ENCODE measurements at places on chromosomes 16 and 17.

DNA sequence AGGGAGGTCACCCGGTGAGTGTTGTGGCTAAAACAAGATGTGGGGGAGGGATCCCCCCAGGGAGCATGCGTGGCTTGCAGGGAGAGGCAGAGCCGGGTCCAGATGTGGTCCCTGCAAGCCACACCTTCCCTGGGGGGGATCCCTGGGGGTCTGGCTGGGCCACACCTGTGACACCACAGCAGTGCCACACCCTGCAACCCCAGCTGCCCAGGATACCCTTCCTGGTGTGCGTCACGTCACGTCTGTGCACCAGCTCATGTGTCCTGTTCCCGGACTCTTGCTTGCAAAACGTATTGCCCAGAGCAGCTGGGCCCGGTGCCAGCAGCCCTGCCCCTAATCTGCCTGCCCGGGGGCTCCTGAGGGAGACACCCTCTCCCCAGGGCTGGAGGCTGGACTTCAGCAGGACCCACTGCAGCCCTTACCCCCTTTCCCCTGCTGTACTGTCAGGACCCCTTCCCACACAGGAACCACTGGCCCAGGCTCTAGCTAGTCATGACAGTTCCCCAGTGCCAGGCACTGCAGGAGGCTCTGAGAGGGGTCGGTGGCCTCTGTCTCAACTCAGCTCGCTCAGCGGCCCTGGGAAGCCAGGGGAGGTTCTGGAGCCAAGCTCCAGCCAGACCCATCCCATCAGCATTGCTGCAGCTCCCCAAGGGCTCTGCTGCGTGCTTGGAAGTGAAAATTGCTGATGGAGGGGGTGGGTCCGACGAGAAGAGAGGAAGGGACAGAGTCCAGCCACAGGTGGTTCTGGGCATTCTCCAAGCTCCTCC lies 25.8 kb upstream of the ACSF3 start:
- no peak for DNase-seq

DNA sequence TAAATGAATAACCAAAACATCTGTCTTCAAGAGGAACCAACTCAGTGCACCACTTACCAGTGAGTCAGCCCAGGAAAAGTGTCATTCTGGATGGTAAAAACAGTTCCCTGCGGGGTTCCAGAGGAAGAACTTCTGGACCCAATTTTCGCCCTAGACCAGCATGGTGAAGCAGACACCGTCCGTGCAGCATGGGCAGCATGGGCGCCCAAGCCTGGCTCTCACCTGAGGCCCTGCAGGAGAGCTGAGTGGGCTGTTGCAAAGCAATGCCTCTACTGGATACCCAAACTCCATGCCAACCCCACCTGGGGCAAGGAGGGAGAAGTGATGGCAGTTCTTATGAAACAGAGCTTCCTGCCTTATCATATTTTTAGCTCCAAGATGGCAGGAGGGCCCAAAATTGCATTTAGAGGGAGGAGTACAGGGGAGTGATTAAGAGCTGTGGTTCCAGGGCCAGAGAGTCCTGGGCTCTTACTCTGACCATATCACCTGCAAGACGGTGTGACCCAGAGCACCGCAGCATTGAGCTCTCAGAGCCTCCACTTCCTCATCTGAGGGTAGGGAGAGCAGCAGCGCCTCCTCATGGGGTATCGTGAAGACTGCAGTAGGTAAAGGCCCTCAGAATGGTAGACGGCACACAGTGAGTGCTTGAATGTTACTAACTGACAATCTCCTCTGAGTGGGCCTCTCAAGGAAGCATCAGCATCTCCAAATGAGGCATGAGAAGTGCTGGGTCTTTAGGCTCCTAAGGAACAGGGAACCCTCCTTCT lies 16.6 kb upstream of the INPP5K start:
- DNase-seq = peak; percentile 24

GRCh38 chr16:63703612-63704011 lies 1418.3 kb downstream of the CDH11 start:
- no peak for DNase-seq

GRCh38 chr16:66299349-66299748 lies 67.1 kb upstream of the CDH5 start:
- no peak for DNase-seq

- DNase-seq = no peak
Observed at GRCh38 chr17:81479175-81480071, 33.2 kb downstream of the ACTG1 start.

DNA sequence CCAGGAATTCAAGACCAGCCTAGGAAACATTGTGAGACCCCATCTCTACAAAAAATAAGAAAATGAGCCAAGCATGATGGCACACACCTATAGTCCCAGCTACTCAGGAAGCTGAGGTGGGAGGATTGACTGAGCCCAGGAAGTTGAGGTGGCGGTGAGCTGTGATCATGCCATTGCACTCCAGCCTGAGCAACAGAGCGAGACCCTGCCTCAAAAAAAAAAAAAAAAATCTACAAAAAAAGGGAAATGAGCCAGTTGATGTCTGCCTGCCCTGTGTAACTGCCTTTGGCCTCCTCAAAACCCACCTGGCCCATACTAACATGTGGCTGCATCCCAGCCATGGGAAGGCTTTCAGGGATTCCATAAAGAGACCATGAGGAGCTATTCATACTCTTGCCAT lies 4.5 kb downstream of the RANBP10 start:
- DNase-seq = no peak

- no peak for DNase-seq
Observed at GRCh38 chr17:71315568-71315967, 805.3 kb upstream of the SOX9 start.

DNA sequence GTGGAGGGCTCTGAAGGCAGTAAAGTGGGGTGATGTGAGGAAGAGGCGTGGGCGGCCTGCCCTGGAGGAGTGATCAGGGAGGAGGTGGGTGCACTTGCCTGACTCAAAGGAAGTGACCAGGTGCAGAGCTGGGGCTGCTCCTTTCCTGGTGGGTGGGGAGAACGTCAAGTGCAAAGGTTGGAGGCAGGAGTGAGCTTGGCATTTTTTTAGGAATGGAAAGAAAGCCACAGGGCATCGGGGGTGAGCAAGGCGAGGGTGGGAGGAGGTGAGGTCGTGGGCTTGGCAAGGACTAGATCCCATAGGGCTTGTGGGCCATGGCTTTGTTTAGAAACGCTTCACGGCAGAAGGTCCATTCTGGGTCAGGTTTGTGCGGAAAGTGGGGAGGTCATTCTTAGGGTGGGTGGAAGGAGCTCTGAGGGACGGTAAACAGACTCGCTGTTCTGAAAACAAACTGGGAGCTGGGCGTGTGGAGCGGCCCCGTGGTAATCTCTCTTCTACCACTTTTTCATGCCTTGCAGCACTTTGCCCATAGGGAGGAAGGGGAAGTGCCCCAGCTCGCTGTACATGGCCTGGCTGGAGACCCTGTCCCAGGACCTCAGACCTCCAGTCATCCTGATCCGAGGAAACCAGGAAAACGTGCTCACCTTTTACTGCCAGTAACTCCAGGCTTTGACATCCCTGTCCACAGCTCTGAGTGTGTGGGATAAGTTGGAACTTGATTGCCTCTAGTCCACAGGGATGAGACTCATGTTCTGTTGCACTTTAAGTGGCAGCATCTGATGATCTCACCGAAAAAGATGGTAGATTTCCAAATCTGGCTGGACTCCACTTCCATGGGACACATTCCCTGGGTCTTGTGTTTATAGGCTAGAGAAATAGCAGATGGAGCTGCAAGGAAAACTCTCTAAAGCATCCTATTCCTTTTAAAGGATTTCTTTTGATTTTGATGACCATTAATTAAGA lies 18.9 kb upstream of the HERPUD1 start:
- no peak for DNase-seq

GRCh38 chr16:31073142-31073969 lies 684 bp downstream of the ZNF668 start:
- DNase-seq = peak; percentile 78

- peak; percentile 21 for DNase-seq
Observed at GRCh38 chr17:45740553-45741330, 43.4 kb upstream of the CRHR1 start.

GRCh38 chr17:41932816-41933389 lies 2.5 kb downstream of the ODAD4 start:
- no peak for DNase-seq

DNA sequence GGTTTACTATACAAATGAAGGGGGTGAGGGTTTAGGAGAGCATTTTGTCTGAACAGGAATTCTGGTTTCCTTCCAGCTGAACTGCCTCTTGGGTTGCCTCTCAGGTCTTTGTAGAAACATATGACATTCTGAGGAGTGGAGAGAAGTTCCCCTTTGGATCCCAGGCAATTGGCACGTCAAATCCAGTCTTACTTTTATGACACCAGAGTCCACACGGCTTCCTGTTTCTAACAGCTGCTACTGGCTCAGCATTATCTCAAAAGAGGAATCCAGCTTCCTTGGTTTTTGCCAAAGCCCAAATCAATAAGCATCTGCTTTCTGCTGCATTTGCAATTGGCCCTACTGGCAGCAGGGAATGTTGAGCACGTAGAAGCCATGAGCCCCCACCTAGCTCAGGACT lies 97.6 kb upstream of the FAM20A start:
- DNase-seq = no peak

GRCh38 chr16:87003414-87003755 lies 313.8 kb downstream of the C16orf95 start:
- no peak for DNase-seq

DNA sequence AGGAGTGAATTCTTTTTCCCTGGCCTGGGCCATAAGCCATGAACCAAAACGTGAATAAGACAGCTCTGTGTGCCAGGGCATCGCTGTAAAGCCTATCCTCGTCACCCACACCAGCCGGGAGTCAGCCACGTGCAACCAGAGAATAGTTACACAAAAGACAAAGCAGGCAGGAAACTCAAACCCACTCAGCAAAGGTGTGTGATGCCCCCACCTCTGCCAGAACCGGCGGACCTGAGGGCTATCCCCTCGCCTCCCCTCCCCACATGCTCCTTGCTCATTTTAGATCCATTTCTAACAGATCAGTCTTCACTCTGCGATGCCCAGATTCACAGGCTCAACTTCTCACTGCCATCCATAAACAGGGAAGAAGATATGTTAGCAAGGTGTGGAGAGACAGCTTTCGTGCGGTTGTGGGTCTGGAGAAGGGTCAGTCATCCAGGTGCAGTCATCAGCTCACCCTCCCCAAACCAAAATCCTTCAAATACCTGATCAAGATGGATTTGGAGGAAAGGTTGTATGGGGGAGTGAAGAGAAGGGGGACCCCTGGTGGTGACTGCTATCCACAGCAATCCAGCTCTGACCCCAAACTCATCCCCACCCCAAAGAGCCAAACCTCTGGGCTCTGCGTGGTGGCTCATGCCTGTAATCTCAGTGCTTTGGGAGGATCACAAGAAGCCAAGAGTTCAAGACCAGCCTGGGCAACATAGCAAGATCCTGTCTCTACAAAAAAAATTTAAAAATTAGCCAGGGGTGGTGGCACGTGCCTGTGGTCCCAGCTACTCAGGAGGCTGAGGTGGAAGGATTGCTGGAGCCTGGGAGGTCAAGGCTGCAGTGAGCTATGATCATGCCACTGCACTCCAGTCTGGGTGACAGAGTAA lies 219.2 kb downstream of the C16orf78 start:
- peak; percentile 14 for DNase-seq

GRCh38 chr16:88353232-88353631 lies 29.5 kb upstream of the ZNF469 start:
- DNase-seq = no peak

- DNase-seq = no peak
Observed at GRCh38 chr16:8903004-8903403, 20.9 kb downstream of the LITAFD start.

DNA sequence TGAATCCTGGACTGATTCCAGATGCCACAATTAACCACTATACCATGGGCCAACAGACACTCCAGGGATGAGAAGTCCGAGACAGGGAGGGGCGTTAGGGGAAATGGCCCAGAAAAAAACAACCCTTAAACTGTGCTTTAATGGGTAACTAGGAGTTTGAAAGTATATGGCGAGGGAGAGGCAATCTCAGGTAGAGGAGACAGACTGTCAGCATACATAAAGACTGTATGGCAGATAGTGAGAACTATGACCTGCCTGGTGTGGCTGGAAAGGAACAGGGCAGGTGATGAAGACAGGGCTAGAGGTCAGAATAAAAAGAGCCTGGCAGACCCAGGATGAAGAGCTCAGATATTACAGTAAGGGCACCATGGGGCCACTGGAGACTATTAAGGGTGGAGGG lies 8.1 kb downstream of the ZZEF1 start:
- DNase-seq = no peak

GRCh38 chr16:84482951-84483881 lies 21.2 kb downstream of the MEAK7 start:
- DNase-seq = no peak

- no peak for DNase-seq
Observed at GRCh38 chr16:82040296-82040695, 5.2 kb downstream of the HSD17B2 start.

GRCh38 chr17:40817103-40817682 lies 5.2 kb downstream of the KRT10 start:
- no peak for DNase-seq

- no peak for DNase-seq
Observed at GRCh38 chr17:34692920-34693319, 113.5 kb downstream of the TMEM132E start.

DNA sequence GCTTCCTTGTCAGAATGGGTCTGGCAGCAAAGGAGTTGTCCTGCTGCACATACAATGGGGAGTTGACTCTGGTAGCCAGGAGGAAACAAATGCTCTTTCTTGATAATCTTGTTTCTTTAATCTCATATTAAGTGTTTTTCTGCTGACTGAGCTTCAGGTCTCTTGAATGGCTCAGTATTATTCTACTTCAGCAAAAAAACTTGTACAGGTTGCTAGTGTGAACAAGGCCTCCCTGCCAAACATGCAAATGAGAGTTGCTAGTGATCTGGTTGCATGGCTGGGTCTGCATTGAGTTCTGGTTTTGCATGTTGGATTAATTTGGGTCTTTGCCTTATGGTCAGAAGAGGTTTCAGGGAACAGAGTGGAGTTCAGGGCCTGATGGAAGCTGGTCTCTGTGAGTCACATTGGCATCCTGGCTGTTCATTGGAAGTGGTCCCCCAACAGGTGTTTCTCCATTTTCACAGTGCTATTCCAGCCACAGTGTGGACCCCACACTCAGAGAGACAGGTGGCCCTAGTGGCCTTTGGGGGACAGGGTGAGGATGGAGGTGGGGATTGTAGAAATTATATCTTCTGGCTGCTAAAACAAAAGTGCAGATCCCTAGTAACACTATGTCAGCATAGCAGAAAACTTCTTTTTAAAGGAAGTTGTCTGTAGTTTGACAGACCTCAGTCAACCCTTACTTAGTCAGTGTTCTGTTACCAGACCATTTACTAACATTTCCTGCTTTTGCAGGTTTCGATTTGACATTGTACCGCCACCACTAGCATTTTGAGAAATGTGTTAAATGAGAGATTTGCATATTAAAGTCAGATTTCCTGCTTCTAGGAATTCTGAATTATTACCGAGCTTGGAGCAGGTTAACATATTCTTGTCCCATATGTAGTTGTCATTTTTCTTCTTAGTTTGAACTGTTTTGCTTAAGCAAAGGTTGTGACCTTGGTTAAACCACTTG lies 47.1 kb downstream of the EPN2 start:
- DNase-seq = no peak

All from stimulated activated CD4-positive, alpha-beta T cell treated with anti-CD3 and anti-CD28 coated beads, Interleukin-15, amount 100 ng/mL, for 48 hours (primary cell).